ENCODE measurements at places on chromosomes 3 and 15. TPM values are rescaled to one million over a fixed set of nuclear protein-coding genes. Genes with fewer than 3 reads are reported as not detected.
A peak's percentile ranks its signal among the peaks of the same experiment; 100 is the strongest.

The HLTF gene
- 26.5 TPM for total RNA-seq

The C2CD4A gene
- total RNA-seq = not detected

DNA sequence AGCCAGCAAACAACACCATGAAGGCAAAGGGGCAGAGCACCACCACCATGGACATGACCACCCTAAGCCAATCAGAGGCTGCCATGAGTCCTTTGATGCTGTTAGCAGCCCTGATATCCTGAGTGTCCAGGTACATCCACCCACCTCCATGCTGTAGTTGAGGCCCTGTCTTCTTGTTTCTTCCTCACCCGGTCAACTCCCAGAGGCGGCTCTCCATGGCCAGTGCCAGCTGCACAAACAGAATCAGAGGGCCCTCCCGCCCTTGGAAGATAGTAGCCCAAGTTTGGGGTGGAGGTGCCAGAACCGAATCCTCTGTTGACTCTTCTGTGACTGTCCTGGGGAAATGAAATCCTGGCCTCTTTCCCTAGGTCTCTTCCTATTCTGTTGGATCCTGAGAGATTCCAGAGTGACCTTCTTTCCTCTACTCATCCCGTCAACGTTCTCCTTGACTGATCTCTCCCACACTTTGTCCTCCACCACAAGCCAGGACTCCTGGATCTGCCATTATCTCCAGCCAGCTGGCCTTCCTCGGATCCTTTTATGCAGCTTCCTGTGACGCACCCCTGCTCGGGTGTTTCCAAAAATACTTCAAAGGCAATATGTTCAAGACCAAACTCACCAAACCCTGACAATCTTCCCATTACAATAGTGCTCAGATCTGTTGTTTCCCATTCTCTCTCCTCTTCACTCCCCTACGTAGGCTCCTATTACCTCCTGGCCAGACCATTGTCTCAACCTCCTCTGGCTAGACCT, 45.4 kb upstream of the DLG1 start:
- no peak for DNase-seq
- no peak overlapping the region for H3K27ac ChIP-seq

- no peaks in the 10 kb centered on the region for H3K27me3 ChIP-seq
- no peak overlapping the region for H3K27ac ChIP-seq
- H3K36me3 ChIP-seq = no peaks in the 10 kb centered on the region
- peak; percentile 64 for DNase-seq
Observed at GRCh38 chr15:31488437-31489204, 162.0 kb downstream of the KLF13 start.

DNA sequence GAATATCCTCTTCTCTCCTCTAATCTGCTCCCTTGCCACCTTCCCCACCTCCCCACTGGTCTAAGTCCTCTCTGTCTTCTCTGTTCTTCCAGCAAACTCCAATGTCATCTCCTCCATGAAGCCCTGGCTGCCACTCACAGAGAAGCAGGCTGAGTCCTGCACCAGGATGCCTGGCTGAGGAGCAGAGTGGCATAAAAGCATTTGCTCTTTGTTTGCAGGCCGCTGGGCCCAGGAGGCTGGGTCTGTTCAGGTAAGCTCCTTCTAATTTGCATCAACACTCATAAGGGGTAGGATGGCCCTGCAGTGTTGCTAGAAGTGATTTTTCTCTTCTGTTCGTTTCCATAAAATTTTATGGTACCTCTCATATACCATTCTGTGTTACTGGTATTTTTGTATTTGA, 43.2 kb upstream of the KLHL25 start:
- no peaks in the 10 kb centered on the region for H3K27me3 ChIP-seq
- no peak overlapping the region for H3K4me3 ChIP-seq
- H3K4me1 ChIP-seq = no peaks in the 10 kb centered on the region
- no peak overlapping the region for H3K27ac ChIP-seq
- no peaks in the 10 kb centered on the region for H3K36me3 ChIP-seq
- DNase-seq = no peak

GRCh38 chr3:39090922-39091321, 16.5 kb downstream of the GORASP1 start:
- no peaks in the 10 kb centered on the region for H3K4me1 ChIP-seq
- no peak overlapping the region for H3K27ac ChIP-seq
- no peak for DNase-seq
- no peaks in the 10 kb centered on the region for H3K27me3 ChIP-seq

- H3K27ac ChIP-seq = no peak overlapping the region
- H3K4me3 ChIP-seq = no peak overlapping the region
- H3K4me1 ChIP-seq = no peaks in the 10 kb centered on the region
- H3K36me3 ChIP-seq = no peaks in the 10 kb centered on the region
- peak; percentile 57 for DNase-seq
Observed at GRCh38 chr15:72306211-72306785, 13.7 kb downstream of the CELF6 start.

DNA sequence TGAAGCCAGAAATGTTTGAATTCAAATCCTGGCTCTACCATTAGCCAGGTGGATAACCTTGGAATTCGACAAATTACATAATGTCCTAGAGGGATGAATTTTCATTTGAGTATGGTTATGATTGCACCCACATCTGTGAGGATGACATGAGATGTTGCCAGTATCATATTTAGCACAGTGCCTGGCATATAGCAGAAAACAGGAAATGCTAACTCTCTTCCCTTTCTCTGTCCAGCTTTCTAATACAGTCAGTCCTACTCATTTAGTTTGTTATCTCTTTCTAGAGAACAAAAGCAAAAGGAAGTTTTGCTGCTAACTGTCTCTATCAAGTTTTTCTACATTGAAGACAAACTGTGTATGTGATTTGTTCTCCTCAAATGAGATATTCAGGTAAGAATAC, 231.7 kb downstream of the CPNE4 start:
- H3K27ac ChIP-seq = no peak overlapping the region
- H3K36me3 ChIP-seq = no peaks in the 10 kb centered on the region
- H3K4me3 ChIP-seq = no peak overlapping the region
- H3K4me1 ChIP-seq = no peaks in the 10 kb centered on the region
- no peak for DNase-seq

All from naive thymus-derived CD4-positive, alpha-beta T cell (primary cell).